ENCODE measurements at places on chromosomes 11 and 22. TPM values are rescaled to one million over a fixed set of nuclear protein-coding genes. Genes with fewer than 3 reads are reported as not detected.

Gene MPZL2
- total RNA-seq, result not detected

Gene MTA2
- total RNA-seq, result 124 TPM

Gene OR56B4
- total RNA-seq, result not detected

Gene MRGPRX3
- not detected for total RNA-seq

Gene SHANK2
- total RNA-seq, result 1.3 TPM

Gene TMEM86A
- 0.83 TPM for total RNA-seq

Gene GDPD4
- total RNA-seq, result not detected

Gene GLB1L2
- total RNA-seq, result under 0.01 TPM

Gene MIOX
- total RNA-seq, result under 0.01 TPM

- DNase-seq, result no peak
Measured at GRCh38 chr22:44411226-44412135, 86.6 kb downstream of the RTL6 start.

DNA sequence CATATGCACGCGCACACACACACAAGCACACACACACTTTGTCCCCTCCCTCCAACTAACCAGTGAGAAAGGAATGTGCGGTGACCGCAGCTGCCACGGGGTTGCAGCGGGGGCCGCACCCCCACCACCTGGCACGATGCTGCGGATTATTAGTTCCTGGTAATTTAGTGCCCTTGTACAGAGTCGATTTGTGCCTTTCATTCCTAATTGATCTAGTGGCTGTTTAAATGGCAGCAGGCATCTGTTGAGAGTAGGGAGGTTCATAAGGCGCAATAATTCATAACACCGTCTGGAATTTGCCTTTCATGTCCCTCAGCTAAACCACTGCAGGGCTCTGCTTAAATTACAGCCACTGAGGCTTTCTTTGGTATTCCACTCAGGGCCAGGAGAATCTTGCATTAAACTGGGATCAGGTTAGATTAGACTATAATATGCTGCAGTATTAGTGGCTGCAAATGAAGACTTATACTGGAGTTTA is 113.7 kb downstream of the FEZ1 start:
- DNase-seq, result no peak

GRCh38 chr11:100556781-100557180 is 130.3 kb upstream of the ARHGAP42 start:
- DNase-seq, result no peak

- DNase-seq, result no peak
Measured at GRCh38 chr11:2369320-2369719, 7.8 kb upstream of the CD81 start.

- DNase-seq, result no peak
Measured at GRCh38 chr11:31997955-31998354, 92.9 kb upstream of the RCN1 start.

GRCh38 chr11:65085446-65085845 is 1.4 kb downstream of the ZFPL1 start:
- no peak for DNase-seq

- no peak for DNase-seq
Measured at GRCh38 chr11:128324051-128324481, 263.3 kb downstream of the ETS1 start.

GRCh38 chr22:37551981-37552380 is 8.3 kb upstream of the CDC42EP1 start:
- no peak for DNase-seq

GRCh38 chr22:48979482-48979881 is 848.2 kb downstream of the BRD1 start:
- DNase-seq, result no peak

GRCh38 chr11:86206337-86206695 is 38.2 kb upstream of the EED start:
- DNase-seq, result no peak

DNA sequence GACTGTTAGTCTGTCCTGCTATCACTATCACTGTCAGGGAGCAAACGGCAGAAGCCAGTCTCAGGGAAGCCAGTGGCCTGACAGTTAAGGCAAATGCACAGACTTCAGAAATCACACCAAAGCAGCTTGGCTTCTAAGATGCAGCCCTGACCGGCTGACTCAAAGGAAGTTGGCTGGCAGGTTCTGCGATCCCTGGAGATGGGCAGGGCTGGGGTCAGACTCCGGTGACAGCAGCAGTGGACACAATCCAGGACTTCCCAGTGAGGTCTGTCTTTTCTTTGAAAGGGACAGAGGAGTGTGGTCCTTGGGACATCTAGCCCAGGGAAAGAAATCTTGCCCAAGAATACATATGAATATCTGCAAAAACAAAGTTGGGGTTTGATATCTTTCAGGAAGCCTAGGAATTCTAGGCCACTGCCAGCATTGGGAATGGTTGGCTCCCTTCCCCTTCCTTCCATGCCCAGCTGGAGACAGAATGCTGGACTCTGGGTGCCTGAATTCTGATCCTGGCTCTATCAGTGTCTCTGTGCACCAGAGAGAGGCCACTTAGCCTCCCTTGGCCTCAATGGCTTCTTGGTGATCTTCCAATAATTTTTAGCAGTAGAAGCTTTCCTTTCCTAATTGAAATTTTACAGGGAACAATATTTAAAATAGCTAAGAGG is 108.9 kb downstream of the KIRREL3 start:
- DNase-seq, result peak; percentile 41

DNA sequence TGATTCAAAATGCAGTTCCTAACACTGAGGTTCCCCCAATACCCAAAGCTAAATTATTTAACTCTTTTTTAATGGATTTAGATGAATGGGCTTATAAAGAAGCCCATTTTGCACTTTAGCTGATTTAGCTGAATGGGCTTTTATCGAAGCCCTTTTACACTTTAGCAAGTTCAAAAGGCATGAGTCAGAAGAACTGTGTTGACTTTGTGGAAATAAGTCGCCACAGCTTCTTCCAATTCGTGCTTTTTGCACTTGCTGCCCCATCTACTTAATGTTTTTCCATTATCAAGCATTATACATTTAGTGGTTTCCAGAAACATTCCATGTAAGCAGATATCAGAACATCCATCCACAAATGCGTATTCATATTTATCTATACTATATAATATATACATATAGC is 20.5 kb upstream of the GRIA4 start:
- DNase-seq, result peak; percentile 56

- DNase-seq, result no peak
Measured at GRCh38 chr22:25564979-25565677, 653 bp downstream of the GRK3 start.
